ENCODE measurements at places on chromosomes 12 and 14.
A peak's percentile ranks its signal among the peaks of the same experiment; 100 is the strongest.

- DNase-seq = no peak
Observed at GRCh38 chr12:59594943-59595500, 807 bp upstream of the SLC16A7 start.

DNA sequence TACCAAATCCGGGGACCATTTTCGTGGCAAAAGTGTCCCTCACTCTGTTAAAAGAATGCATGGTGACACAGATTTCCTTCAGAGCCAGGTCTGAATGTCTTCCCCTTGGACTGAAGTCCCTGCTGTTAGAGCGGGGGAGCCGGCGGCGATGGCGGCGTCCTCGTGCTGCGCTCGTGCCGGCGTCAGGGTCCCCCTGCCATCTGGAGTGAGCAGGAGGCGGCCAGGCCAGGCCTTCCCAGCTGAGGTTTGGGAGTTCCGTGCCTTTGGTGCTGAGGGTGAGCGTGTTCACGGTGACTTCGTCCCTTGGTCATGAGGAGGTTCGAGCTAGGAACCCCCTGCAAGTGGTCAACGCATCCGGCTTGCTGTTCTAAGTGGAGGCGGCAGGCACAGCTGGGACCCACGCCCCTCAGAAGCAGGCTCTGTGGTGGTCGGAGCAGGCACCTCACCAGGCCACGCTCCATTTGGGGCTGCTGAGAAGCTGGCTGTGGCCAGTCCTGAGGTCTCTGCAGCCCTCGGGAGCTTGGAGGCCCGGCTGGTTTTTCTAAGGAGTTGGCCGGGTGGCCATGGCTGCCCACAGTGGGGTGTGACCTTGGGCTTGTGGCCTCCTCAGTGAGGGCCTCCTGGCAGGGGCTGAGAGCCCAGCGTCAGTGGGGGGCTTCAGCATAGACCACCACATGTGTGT, 9.5 kb downstream of the ZFYVE21 start:
- no peak for DNase-seq

DNA sequence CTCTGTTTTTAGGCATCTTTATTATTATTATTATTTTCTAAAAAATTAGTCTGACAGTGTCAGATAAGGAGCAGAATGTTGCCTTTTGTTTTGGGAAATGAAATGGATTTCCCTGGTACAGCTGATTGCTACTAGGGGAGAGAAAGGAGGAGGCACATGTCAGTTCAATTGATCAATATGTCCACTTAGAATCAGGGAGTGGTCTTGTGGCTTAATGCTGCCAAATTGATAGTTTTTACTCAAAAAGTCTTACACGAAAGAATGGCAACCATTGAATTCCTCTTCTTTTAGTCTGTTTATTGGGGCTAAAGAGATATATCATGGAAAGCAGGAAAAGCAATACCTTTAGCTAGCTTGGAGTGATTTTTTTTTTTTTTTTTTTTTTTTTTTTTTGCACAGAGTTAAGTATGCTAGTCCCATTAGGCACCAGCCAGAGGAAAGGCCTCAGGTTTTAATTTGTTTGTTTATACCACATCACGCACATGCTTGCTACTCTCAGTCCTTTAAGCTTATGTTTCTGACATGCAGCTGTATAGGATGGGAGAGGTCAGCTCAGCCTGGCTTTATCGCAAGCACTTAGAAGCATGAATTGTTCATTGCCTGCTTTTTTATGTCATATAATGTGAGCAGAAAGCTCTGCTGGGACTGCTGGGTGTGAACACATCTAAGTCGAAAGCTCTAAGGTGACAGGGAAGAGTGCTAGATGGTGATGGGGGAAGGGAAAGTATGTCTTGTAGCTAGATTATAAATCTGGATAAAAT, 1.4 kb downstream of the AKAP6 start:
- DNase-seq = no peak

- no peak for DNase-seq
Observed at GRCh38 chr14:104393199-104393897, 186.2 kb upstream of the C14orf180 start.

DNA sequence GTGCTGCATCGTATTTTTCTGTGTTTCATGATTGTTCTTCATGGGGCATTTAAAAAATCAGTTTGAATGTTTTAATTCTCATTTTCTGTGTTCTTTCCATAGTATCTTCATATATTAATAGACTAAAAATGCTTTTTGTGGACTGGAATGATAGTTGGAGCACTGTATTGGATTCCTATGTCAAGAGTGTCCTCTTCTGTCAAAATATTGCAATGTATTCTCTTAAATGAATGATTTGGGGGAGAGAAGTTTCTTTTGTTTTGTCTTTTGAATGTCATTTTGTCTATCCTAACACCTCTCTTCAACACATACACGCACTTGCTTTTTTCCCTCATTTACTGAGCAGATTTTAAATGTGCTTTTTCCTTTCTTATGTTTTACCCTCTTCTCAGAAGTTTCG, 4.7 kb upstream of the EIF2S3B start:
- no peak for DNase-seq

DNA sequence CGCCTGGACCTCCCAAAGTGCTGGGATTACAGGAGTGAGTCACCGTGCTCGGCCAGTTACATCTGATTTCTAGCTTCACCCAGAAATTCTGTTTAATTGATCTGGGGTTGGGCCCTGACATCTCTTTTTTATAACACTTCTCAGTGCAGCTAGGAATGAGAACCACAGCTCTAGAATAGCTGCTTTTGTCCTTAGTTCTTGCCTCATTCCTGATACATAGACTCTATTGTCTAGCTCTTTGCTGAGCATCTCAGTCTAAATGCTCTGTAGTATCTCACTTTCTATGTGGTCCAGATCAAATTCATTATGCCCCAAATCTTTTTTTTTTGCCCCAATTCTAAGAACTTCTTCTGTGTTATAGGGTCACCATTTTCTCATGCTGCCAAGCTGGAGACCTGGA, 29.9 kb upstream of the FUT8 start:
- DNase-seq = no peak

- no peak for DNase-seq
Observed at GRCh38 chr12:61502179-61502578, 758.0 kb upstream of the USP15 start.

DNA sequence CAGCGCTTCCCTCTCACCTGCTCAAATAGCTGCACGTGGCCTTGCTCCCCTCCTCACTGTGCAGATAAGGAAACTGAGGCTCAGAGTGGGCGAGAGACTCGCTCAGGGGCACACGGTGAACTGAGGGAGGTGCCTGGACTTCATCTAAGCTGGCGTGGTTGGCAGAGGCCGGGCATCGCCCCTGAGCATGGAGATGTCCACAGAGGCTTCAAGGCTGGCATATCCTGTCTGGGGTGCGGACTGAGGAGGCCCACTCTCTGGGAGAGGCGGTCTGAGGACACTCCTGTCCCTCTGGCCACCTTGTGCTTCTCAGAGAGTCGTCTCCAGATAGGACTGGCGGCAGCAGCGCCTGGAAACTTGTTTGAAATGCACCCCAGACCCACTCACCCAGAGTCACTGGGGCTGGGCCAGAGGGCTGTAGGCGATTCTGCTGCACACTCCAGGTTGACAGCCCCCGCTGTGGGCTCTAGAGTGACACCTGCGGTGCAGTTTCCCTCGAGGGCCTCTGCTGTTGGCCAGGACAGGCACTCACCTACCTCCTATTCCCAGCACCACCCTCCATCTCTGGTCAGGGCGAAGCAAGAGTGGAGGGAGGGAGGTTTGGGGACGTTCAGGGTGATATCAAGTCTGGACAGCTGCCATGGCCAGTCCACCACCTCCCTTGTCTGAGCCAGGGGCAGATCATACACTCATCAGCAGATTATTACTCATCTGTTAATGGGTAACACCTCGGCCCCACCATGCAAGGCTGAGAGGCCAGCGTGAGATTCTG, 11.2 kb upstream of the LBHD2 start:
- DNase-seq = no peak

GRCh38 chr12:112149596-112149995, 24.2 kb downstream of the TRAFD1 start:
- no peak for DNase-seq

- DNase-seq = no peak
Observed at GRCh38 chr14:27559848-27560247, 962.0 kb upstream of the NOVA1 start.

DNA sequence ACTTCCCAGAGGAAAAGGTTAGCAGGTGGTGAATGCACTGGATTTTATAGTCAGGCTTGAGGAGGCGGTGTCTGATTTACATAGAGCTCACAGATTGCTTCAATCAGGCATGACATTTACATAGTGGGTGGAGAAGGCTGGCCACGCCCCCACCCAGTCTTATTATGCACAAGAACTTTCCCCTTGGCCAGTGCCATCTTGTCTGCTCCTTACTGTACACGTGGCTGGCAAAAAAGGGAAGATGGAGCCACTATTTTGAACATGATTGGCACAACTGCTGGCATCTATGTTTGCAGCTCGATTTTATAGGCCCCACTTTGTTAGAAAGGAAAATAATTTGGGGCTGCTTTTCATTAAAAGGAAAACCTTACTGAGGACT, 10.9 kb upstream of the LGMN start:
- DNase-seq = no peak

DNA sequence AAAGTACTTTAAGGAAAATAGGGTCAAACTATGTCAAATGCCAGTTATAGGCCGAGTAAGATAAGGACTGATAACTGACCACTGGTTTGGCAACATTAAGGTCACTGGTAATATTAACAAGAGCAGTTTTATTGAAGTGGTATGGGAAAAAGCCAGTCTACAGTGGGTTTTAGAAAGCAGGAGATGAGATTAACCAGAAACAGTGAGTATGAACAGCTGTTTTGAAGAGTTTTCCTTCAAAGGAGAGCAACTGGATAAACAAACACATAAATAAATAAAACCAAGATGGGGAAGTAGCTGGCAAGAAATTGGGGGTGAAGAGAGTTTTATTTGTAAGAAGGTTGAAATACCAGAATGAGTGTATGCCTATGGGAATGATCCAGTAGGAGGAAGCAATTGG, 30.3 kb downstream of the KITLG start:
- no peak for DNase-seq

DNA sequence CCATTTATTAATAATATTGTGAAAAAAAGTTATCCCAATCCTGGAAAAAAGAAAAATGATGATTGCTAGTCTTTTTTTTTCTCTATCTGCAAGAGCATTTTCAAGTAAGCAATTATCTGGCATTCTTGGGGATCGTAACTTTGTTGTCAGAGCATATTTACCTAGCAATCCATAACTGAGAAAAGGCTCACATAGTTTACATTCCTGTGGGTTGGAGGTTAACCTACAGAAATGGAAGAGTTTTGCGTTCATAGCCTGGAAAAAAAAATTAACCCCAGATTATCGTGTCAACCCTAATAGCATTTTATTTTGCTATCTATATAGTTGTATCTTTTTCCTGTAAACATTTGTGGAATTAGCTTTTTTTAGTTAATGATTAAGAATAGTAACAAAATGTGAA, 292.3 kb downstream of the DAD1 start:
- DNase-seq = no peak

DNA sequence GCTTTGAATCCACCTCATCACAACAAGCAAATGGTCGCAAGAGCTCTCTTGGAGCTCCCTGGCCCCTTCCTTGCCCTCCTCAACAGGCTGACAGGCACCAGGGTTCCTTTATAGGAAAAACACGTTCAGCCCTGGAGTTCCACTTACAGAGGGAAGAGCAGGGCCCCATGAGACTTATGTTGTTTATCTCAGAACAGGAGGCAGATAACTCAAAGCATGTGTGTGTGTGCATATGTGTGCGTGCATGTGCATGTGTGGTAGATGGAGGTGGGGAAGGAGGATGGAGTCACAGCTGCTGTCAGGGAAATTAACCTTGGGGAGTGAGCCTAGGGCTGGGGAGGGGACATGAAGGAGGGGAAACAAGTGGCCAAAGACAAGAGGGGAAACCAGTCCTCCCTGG, 138.1 kb downstream of the DPF3 start:
- no peak for DNase-seq

- no peak for DNase-seq
Observed at GRCh38 chr14:98347686-98348085, 924.3 kb downstream of the BCL11B start.

GRCh38 chr12:765840-766239, 13.5 kb downstream of the WNK1 start:
- DNase-seq = no peak

DNA sequence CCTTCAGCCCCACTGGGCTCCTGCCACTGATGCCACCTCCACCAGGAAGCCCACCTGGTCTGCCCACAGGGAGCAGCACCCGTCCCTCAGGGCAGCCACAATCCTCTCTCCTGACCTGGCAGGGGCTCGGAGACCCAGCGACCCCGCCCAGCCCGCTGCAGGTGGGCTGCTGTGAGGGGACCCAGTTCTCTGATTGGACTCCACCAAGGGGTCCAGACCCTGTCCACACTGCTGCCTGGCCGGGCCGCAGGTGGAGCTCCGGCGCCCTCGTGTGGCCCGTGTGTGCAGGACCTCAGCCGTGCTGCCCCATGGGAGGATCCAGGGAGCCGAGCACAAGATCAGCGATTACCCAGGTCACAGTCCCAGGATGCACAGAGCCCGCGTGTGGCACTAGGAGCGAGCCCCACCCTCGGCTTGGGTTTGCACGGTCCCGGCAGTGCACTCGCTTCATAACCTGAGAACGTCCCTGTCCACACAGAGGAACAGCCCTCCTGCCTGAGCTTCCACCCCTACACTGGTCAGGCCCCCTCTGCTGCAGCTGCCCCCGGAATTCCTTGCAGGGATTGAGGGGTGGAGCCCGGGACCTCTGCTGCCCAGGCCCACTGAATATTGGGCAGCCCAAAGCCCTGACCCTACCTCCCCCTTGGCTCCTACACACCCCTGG, 35.4 kb upstream of the TMEM179 start:
- peak; percentile 22 for DNase-seq

GRCh38 chr14:105480807-105481801, 5.6 kb upstream of the CRIP1 start:
- DNase-seq = peak; percentile 80

DNA sequence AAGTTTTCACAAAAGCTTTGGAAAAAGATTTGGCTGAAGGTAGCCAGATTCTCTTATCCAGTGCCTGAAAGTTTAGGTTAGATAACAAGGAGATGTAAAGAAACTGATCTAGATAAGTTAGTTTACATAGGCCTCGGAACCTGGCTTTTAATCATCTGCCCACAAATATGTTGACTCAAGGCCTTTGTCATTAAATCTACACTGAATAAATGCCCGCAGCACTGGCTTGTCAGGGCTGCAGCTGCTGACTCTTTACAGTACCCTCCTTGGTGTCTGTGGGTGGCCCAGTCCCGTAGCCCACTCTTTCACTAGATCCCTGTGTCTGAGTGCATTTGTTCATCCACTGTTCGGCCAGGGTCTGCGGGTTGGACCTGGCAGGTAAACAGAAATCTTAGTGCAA, 58.0 kb downstream of the TMEM116 start:
- no peak for DNase-seq

- no peak for DNase-seq
Observed at GRCh38 chr12:85424581-85425348, 144.7 kb downstream of the ALX1 start.

GRCh38 chr12:54262403-54262925, 17.5 kb downstream of the CBX5 start:
- DNase-seq = no peak

DNA sequence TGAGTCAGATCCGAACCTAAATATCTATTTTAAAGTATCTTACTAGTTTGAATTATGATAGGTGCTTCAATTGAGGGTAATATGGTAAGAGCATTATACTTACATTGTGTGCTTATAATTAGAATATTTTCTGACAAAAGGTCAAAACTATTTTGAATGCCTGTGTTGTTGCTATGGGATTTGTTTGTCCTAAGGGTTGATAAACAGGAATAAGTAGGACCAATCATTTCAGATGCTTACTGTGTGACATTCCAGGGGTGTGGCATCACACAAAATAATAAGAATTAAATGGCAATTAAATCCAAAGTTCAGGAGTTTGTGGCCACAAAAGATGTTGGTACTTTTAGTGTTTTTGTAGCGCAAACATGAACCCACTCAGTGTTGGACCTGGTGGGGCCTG, 256.2 kb upstream of the DDHD1 start:
- no peak for DNase-seq
